Fibroblast of the aortic adventitia (primary cell): ENCODE measurements at places on chromosomes 3 and 15. TPM values are rescaled to one million over a fixed set of nuclear protein-coding genes. Genes with fewer than 3 reads are reported as not detected.

The GOLGA8H gene
- total RNA-seq: 0.63 TPM in 1 of 2 replicates, not detected in the other

DNA sequence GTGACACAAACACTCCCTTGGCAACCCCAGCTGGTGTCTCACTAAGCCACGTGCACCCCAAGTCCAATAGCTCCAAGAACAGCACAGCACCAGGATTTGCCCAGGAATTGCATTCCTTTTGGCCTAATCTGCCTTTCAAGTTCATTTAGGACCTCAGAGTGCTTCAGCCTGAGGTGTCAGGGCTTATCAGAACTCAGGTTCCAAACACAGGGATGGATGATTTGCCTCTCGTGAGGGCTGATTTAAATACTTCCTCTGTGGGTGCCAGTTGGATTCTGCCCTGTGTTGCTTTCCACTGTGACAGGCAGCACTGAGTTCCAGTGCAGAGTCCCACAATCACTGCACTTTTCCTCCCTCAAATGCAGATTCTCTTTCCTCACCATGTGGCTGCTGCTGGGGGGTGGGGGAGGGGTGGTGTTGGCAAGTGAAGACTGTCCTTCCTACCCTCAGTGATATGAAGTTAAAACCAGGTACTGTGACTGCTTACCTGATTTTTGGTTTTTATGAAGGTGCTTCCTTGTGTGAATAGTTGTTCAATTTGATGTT, 204.3 kb upstream of the STAC start:
- DNase-seq: peak; percentile 8

GRCh38 chr3:189169728-189170127, 2.0 kb upstream of the TPRG1 start:
- DNase-seq: no peak

DNA sequence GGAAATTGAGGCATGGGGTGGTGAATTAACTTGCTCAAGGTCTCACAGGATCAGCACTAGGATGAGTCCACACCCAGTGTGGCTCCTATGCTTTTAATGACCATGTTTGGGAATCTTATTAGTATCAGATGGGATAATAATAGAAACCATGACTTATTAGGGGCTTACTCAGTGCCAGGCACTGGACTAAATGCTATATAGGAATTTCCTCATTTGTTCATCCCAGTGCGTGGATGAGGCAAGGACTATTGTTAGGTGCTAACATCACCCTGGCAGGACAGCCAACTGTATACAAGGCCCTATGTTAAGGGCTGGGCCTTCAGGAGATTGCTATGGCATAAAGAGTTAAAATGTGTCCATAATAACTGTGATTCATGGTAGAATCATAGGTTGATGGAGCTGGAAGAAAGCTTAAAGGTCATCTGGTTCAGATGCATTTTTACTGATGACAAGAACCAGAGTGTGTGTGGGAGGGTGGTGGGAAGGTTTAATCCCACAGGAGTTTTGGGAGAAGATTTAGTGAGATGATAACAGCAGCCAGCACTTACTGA, 4.7 kb upstream of the FEM1B start:
- peak; percentile 91 for DNase-seq

GRCh38 chr15:89827829-89828228, 13.2 kb upstream of the ANPEP start:
- no peak for DNase-seq
